Foreskin melanocyte (primary cell): ENCODE measurements at places on chromosomes 2 and 18.

- DNase-seq, result no peak
Measured at GRCh38 chr2:88416016-88416663, 36.4 kb downstream of the FOXI3 start.

GRCh38 chr2:68741238-68741637 lies 6.6 kb downstream of the ARHGAP25 start:
- DNase-seq, result no peak

- DNase-seq, result no peak
Measured at GRCh38 chr2:158740127-158740526, 55.0 kb upstream of the DAPL1 start.

- no peak for DNase-seq
Measured at GRCh38 chr2:151111599-151112278, 149.9 kb downstream of the RBM43 start.

- no peak for DNase-seq
Measured at GRCh38 chr2:96506016-96506906, 1.1 kb upstream of the NEURL3 start.

GRCh38 chr2:167355821-167356220 lies 467.5 kb downstream of the XIRP2 start:
- DNase-seq, result no peak

- DNase-seq, result no peak
Measured at GRCh38 chr2:146997488-146997887, 847.3 kb upstream of the ACVR2A start.

DNA sequence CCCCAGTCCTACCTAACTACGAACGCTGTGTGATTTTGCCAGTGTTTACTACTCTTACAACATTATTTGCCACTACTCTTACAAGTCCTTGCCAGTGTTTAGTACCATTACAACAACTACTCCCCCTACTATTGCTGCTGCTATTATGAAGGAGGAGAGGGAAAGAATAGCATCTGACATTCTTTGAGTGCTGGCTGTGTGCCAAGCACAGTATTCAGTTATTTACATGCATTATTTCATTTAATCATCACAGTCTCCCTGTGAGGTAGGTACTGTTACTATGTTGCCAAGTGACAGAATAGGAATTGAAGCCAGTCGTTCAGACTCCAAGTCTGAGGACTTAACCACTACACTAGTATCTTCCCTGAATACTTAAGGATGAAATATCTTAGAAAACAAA lies 185.9 kb upstream of the FOSL2 start:
- DNase-seq, result no peak

DNA sequence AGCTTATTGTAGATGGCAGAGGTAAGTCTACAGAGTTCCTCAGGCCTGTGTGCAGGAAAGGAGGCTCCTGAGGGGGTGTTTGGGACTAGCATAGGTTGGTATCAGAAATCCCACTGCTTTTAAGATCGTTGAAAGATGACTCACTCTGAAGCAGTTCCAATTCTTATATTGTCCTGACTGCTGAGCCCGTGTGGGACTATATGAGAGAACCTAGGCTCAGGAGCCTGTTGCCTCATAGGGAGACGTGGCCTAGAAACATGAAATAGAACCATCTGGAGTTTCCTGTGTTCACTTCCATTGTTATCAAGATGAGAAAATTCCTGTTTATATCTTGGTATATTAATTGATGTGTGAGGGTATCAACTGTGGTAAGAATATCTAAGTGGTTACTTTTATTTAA lies 5.7 kb downstream of the CCT7 start:
- DNase-seq, result no peak
